HCT116 (cell line): ENCODE measurements at places on chromosomes 3 and 15. TPM values are rescaled to one million over a fixed set of nuclear protein-coding genes. Genes with fewer than 3 reads are reported as not detected.

Gene PLA2G4B
- total RNA-seq: 4.7 TPM

Gene PODXL2
- total RNA-seq: 5.7 TPM

Gene TEX55
- not detected for total RNA-seq

Gene REC114
- not detected for total RNA-seq

Gene SGO1
- total RNA-seq: 23.5 TPM

Gene P2RY1
- 1.7 TPM for total RNA-seq

Gene NCK1
- total RNA-seq: 25.6 TPM

Gene GPR62
- total RNA-seq: not detected

Gene ISLR
- total RNA-seq: 0.12 TPM
